Activated CD4-positive, CD25-positive, alpha-beta regulatory T cell treated with anti-CD3 and anti-CD28 coated beads, Interleukin-2, amount 50 U/mL, for 16 hours (primary cell): ENCODE measurements at places on chromosomes 4 and X.

DNA sequence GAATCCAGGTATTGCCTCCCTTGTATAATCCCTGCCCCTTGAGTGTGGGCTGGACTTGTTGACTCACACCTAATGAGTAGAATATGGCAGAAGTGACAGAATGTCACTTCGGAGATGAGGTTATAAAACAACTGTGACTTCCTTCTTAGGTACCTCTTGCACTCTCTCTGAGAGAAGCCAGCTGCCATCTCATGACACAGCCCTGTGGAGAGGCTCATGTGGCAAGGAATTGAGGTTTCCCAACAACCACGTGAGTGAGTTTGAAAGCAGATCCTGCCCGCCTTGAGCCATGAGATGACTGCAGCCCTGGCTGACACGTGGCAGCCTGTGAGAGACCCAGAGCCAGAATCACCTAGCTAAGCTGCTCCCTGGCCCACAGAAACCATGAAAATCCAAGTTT lies 13.5 kb downstream of the ASB11 start:
- no peak for DNase-seq

- no peak for DNase-seq
These were observed 18.5 kb upstream of the DRD5 start for GRCh38 chr4:9762823-9763475.

GRCh38 chr4:142112451-142112850 lies 476.1 kb downstream of the IL15 start:
- no peak for DNase-seq

DNA sequence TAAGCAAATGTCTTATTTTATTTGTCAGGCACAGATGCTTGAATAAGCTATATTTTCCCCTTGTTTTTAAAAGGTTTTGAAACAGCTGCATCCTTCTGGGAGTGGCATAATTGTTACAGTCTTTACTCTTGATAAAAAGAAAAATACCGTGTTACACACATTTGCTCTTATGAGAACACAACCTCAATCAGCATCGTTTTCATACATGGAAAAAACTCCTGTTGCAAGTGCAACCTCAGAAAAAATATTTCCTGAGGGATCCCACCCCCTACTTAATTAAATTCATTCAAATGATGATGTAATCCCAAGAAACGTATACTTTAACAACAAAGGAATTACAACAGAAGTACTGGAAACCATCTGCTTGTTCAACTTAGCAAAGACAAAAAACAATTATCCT lies 58.6 kb downstream of the SMAD1 start:
- DNase-seq, result no peak

DNA sequence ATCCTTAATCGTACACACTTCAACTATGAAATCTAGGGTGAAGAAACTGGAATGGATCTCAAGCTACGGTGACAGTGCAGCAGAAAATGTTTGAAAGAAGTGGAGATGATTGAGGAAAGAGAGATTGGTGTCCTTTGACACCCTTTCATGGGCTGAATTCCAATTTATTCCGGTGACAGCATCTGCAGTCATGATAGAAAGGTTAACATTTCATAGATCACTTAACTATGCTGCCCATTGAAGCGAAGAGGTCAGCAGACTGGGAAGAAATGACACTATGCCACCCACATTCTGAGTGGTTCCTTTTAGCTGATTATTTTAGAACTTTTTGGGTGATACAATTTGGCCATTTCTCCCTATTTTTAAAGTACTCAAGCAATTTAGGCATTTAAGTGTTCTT lies 82.3 kb downstream of the DNAAF6 start:
- no peak for DNase-seq

DNA sequence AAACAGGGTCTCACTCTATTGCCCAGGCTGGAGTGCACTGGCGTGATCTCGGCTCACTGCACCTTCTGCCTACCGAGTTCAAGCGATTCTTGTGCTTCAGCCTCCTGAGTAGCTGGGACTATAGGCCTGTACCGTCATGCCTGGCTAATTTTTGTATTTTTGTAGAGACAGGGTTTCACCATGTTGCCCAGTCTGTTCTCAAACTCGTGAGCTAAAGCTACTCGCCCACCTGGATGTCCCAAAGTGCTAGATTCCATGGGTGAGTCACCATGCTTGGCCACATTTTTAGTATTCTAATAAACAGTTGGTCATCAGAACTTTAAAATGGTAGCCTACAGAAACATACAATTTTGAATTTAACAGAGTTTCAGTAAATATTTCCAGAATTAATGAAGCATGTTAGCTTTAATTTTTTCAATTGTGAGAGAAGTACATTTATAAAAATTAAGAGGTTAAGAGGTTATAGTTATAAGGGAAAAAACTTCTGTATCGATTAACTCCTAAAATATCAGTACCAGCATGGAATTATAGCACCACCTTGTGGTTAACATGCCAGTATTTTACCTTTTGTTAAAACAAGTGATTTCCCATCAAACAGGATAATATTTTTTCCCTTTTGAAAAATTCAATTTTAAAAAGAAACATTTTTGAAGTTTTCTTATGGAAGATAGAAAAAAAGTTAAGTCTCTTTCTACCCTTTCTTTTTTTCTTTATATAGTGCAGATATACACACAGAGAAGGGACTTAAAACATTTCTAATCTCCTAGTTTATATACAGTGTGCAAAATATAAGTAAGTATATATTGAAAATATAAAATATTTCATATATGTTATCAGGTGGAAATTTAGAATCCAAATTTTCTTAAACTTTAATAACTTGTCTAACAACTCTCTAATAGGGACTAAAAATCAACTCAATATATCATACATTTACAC lies 35.4 kb downstream of the CEP44 start:
- DNase-seq, result no peak

DNA sequence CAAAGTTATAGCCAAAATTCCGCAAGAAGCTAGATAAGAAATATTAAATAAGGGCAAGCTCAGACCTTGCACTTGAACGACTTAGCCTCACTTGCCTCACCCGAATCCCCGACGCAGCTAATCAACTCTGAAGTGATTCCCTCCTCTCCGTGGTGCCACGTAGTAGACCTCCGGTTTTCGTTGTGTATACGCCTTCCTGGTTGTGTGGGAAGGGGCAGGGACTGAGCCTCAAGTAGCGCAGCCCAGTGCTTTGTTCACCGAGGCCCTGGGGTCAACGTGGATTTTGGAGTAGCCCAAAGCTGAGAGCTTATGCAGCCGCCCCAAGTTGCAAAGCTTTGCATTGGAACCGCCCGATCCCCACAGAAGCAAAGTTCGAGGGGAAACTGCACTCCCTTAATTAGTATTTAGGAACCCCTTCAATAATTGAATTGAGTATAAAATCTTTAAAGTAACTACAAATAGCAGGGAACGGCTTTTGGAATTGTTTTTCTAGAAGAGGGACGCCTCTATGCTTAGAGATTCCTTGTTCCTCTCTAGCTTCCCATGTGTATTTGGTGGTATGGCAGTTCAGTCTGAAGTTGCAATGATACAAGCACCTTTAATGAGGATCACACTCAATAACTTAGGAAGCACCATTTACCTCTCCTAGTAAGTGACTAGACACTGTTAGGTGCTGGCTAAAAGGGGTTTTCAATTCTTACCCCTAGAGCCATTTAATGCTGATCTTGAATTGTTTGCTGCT lies 55.7 kb downstream of the LINC00632 start:
- no peak for DNase-seq

DNA sequence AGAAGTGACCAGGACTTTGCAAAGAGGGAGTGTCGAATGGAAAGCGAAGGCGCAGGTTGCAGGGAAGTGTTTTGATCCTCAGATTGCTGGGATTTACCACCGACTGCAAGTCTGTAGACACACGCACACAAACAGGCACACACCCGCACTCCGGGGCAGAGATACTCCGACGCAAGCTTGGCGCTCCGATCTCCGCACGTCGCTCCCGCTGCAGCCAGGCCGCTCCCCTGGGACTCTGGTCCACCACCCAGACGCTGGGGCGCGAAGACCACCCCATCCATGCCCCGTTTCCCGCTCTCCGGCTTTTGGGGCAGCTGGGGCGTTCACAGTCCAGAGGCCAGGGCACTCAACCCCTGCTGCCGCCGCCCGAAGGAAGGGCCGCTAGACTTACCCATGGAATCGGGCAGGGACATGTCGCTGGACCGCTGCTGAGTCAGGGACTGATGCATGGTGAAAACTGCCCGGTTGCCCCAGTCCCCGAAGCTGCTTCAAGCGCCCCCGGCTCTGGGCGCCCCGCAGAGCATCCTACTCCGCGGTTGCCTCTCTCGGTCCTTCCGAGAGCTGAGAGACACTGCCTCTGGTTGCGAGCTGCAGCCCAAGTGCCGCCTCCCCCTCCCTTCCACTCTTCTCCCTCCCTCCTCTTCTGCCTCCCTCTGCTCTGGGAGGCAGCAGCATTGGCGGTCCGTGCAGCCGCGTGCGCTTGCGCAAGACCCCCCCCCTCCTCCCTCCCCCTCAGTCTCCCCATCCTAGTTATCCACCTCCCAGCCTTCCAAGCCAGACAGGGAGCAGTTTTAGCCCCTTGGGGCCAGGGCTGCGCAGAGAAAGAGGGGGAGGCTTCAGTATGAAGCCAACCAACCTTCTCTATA lies at the start of gene TMEM255A:
TSS of gene TMEM255A (minus strand) at position 601 of the 866 bp plus-strand sequence. CDS start at position 449, 152 bp downstream.
- no peak for DNase-seq

- DNase-seq, result no peak
These were observed 97.9 kb upstream of the CDX4 start for GRCh38 chrX:73348977-73349376.

- no peak for DNase-seq
These were observed 220.7 kb upstream of the EMCN start for GRCh38 chr4:100738196-100739165.

GRCh38 chr4:153065276-153065675 lies 129.2 kb downstream of the FHDC1 start:
- no peak for DNase-seq

GRCh38 chrX:137052643-137053235 lies 18.9 kb upstream of the GPR101 start:
- DNase-seq, result no peak

- DNase-seq, result no peak
These were observed 31.4 kb upstream of the RELL1 start for GRCh38 chr4:37717576-37717975.

GRCh38 chr4:15917297-15917696 lies 21.2 kb downstream of the FGFBP1 start:
- DNase-seq, result no peak

- no peak for DNase-seq
These were observed 5.8 kb downstream of the SLBP start for GRCh38 chr4:1706358-1706757.

DNA sequence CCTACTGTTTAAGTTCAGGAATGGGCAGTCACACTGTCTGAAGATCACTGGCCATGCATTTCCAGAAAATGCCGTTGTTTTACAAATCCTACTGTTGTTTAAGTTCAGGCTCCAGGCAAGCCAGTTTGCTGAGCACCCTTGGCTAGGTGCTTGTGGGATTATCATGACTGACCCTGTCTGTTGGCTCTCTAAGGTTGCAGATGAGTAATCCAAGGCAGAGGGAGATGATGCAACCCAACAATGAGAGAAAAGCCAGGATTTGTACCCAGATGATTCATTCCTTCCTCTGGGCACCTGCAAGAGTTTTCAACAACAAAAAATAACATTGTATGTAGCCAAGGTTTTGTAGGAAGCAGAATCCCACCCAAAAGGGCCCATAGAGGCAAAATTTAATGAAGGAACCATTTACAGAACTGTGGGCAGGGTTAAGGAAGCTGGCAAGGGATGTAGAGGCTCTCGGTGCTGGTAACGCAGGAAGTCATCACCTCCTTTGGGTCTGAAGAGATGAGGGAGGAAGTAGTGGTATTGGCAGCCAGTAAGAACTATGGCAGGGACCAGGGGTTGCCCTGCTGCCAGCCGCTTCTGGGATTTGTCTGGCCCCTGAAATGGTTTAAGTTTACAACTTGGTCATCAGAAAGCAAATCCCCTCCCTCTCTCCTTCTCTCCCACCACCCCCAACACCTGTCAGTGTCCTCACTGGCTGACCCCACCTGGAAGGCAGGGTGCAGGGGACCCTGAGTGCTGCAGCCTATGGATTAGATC lies 54.8 kb downstream of the MSX1 start:
- DNase-seq, result no peak

GRCh38 chr4:166527500-166527899 lies 654.5 kb downstream of the TLL1 start:
- no peak for DNase-seq

- no peak for DNase-seq
These were observed 95.7 kb upstream of the TTC29 start for GRCh38 chr4:147041376-147041775.

GRCh38 chr4:112343330-112344080 lies 46.3 kb downstream of the ALPK1 start:
- DNase-seq, result no peak

DNA sequence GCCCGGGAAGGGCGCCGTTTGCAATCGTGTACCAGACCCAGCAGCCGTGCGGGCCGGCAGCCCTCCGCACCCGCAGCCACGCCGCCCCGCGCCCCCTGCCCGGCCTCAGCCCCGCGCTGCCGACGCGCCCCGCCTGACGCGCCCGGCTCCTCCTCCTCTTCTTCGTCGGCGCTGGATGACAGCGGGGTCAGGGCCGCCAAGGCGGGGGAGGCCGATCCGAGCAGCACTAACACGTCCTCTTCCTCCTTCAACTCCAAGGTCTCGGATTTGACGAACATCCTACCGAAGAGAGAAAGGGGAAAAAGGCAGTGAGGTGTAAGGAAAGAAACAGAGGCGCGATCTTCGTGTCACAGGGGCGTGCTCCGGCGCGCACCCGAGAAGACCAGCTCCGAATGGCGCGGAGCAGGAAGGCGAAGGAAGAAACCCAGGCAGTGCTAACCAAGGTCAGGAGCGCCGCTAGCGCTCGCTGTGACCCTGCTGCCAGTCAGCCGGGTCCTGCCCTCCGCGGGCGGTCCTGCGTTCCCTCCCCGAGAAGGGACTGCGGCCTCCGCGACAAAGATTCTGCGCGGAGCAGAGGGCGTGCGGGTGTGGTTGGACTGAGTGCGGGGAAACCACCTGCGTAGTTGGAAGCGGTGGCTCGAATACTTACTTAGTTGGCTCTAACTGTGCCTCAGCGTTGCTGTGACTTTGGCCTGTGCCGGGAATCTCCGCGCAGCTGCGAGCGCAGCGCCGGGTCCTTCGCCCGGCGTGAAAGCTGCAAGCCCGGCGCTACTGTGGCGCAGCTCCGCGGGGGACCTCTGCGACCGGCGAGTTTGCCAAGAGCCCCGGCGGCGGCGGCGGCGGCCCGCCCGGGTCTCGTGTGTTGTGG lies 548 bp downstream of the NEUROG2 start:
- no peak for DNase-seq

- no peak for DNase-seq
These were observed 10.7 kb upstream of the PCYT1B start for GRCh38 chrX:24657671-24658386.
